SK-N-DZ (cell line): ENCODE measurements at places on chromosomes 3 and 15.

DNA sequence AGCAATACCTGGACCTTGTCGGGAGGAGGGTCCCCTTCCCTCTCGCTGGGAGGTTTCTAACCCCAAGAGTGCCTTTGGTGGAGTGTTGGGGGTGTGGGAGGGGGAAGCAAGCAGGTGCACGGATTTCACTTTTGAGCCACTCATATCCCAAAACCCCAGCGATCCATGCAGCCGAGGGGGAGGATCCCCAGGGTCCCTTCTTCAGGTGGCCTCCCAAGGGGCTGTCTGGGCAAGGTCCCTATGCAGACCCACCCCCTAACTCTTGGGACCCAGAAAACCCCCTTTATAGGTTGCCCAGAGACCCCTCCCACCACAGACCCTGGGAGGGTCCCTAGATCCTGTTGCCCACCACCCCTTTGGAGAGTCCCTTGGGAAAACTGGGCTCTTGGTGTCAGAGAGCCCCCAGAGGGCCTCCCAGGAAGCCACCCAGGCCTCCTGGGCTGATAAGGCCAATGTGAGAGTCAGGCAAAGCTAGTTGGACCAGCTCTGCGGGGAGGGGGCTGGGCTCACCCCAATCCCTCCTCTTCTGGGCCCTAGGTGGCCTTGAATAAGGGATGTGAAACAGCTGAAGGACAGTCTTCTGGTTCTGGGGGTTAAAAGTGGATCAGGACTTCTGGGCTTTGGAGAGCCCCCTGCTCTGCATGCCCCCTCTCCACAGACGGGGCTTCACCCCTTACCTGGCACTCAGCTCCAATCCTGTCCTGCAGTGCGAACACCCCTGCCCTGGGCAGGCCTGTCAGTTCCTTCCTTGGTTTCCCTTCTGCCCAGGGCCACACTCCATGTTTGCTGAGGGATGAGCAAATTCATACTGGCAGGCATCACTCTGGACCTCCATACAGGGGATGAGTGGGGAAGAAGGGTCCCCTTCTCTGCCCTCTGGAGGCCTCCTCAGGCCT lies 932 bp upstream of the PLCD1 start:
- DNase-seq = no peak

GRCh38 chr3:71806736-71807135 lies 21.8 kb upstream of the PROK2 start:
- DNase-seq = no peak

GRCh38 chr15:91769476-91769875 lies 84.0 kb upstream of the SLCO3A1 start:
- DNase-seq = no peak

- peak; percentile 96 for DNase-seq
These were observed 445.2 kb downstream of the SQOR start for GRCh38 chr15:46080016-46080415.

DNA sequence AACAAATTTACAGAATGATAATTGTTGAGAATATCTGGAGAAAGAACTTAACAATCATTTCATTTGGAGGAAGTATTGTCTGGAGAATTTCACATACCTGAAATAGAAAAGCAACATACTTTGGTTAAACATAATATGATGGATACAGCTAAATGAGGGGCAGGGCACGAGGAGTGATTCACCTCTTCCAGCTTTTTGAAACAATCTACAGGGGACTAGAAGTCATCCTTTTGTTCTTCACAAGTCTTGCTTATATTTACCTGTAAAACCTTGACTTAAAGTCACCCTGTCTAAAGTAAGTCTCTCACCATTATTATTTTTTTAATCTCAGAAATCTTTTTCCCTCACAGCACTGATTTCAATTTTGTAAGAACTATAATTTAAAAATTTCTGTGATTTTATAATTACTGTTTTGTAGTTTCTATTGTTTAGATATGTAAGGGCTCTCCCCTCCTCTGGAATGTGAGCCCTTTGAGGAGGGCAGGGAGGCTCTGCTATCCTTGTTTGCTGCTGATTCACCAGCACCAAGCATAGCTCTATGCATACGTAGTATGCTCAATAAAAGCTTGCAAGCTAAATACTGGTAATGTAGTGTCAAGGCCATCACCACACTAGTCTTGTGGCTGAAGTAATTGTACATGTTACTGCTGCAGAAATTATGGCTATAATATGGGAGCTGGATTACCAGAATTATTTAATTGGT lies 193.9 kb upstream of the THRB start:
- no peak for DNase-seq

DNA sequence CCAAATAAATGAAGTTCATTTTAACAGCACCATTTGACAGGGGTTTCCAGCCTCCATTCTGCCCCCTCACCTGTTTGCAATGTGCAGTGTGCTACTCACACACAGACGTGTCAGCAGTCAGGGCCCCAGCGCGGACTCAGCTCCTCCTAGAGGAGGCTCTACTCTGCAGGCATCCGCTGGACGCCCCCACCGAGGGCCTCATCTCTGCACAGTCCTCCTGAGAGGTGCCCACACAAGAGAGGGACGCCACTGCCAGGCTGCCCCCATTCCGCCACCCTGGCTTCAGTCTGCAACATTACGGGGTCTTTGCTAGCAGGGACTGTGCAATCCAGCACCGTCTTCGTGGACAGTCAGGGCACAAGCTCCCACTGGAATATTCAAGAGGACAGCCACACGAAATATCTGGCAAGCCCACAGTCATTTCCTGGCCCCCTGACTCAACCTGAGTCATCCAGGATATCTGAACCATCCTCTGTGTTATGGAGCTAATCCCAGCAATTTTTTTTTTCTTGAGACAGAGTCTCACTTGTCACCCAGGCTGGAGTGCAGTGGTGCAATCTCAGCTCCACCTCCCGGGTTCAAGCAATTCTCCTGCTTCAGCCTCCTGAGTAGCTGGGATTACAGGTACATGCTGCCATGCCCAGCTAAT lies 255.0 kb downstream of the OCA2 start:
- no peak for DNase-seq

DNA sequence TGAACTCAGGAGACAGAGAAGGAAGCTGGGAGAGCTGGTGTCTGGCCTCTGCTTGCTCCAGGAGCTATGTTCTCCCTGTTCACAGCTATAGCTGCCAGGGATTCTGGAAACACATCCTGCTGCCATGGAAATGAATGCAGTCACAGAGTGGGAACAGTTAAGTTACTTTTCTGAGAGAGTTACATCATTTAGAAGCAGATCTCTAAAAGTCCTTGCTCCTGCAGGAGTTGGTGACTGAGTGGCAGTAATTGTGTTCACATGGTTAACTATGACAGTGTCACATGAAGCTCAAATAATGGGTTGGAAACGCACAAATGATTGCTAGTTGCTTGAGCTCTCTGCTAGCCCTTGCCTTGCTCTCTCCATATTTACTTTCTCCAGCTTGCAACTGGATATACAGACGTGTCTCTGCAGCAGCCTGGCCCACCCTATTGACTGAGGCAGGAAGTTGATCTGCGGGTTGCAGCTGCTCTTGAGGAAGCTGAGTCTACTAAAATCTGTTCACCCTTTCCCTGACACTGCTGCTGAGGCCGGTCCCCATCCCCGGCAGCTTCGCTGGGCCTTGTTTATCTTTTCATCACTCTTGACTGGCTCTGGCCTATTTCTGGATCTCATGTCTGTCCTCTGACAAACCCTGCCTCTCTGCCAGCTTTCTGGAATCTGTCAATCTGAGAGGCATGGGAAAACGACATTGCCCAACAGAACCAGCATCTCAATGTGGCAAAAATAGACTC lies 16.7 kb upstream of the ISLR start:
- peak; percentile 97 for DNase-seq

- DNase-seq = peak; percentile 61
These were observed 9.7 kb downstream of the PLA2G4D start for GRCh38 chr15:42084465-42085235.
